ENCODE measurements at places on chromosomes 5 and 9. TPM values are rescaled to one million over a fixed set of nuclear protein-coding genes. Genes with fewer than 3 reads are reported as not detected.

Gene TRIM7
- 15.6 TPM for polyA plus RNA-seq

DNA sequence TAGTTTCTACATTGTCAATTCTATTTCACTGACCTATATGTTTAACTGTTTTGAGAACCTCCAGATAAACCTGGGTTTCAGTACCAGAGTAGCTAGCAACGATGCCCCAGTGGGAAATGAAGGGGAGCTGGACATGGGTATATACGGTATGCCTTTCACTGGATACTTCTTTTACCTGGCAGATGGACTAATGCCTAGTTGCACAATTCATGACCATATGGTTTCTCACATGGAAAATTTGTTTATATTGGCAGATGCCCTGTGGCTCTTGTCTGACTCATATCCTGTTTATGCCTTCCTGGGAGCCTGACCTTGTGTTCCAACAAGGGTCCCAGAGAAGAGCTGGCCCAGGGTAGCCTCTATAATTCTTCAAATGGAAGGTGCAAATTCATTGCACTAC, 144.1 kb downstream of the MAT2B start:
- DNase-seq: no peak

DNA sequence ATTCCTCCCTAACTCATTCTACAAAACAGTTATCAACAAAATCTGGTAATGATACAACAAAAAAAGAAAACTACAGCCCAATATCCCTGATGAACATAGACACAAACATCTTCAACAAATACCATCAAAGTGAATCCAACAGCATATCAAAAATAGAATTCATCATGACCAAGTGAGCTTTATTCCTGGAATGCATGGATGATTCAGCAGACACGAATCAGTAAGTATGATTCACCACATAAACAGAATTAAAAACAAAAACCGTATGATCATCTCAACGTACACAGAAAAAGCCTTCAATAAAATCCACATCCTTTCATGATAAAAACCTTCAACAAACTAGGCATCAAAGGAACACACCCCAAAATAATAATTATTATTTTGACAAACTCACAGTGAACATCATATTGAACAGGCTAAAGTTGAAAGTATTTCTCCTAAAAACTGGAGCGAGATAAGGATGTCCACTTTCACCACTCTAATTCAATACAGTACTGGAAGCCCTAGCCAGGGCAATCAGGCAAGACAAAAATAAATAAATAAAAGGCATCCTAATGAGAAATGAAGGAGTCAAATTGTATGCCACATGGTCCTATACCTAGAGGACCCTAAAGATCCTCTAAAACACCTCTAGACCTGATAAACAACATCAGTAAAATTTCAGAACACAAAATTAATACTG, 305.1 kb upstream of the RGMB start:
- DNase-seq: no peak

Gene ROR2
- 1.9 TPM for polyA plus RNA-seq

DNA sequence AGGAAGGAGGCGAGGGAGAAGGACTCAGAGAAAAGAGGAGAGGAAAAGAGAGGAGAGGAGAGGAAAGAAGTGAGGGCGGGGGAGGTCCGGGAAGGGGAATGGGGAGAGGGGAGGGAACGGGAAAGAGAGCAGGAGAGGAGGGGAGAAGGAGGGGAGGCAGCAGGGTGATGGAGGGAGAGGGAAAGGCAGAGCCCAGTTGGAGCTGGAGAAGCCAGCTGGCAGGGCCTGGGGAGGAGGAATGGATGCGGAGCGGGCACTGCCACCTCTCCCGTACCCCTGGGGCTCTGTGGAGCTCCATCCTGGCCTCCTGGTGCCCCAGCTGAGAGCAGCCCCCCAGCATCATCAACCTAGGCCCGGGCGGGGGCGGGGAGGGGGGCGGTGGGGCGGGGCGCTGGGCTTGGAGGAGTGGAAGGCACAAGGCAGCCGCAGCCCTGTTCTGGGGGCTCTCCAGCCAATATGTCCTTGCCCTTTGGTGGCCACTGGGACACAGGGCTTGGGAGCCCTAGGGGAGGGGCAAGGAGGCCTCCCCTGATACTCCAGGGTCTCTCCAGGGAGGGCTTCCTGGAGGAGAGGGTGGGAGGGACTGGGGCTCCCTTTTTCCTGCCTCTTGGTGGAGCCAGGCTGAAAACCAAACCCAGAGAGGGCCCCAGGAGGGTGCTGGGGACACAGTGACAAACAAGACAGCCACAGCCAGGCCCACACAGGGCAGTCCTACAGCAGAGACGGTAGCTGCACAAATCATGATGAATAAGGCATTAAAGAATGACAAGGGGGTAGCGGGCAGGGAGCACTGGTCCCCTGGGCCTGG, 123.7 kb downstream of the C9orf50 start:
- DNase-seq: no peak

Data from muscle of back (tissue), 13 donors.